ENCODE measurements at places on chromosomes 16 and 17.

DNA sequence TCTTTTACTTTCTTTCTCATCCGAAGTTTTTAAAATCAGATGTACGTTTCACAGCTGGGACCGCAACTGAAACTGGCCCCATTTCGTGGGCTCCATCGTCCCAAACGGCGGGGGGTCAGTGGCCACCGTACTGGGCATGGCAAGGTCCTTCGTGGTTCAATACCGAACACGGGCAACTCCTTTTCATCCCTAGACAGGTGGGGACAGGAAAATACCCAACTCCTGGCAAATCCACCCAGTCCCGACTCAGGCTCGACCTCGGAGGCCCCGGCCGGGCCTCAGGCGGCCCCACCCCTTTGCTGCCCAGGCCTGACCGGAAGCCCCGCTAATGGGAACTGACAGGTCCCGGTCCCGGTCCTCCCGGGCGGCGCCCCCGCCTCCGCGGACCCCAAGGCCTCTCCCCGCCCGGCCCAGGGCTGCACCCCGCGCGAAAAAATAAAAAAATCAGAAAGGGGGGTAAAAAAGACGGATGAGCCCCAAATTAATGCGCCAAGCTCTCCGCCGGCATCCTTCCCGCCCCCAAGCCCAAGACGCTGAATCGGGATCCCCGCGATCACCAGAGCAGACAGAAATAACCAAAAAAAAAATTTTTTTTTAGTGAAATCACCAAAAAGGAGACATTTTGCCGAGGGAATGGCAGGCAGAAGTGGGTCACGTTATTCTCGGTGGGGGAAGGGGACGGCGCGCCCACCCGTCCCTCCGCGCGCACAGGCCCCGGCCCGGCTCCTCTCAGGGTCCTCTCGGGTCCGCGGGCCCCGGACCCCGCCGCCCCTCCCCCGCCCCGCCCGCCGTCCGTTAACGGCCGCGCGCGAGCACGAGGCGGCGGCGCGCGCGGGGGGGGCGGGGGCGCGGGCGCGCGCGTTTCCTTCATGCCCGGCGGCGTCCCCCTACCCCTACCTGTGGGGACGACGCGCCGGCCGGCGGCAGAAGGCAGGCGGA, 562 bp downstream of the ZC3H7A start:
- DNase-seq, result peak; percentile 43

GRCh38 chr16:74034862-74035261, 261.8 kb upstream of the PSMD7 start:
- no peak for DNase-seq

- no peak for DNase-seq
Measured at GRCh38 chr17:1997289-1997926, 27.7 kb downstream of the RTN4RL1 start.

- DNase-seq, result peak; percentile 31
Measured at GRCh38 chr16:78800523-78800922, 701.1 kb downstream of the WWOX start.

- peak; percentile 63 for DNase-seq
Measured at GRCh38 chr17:9115214-9116191, 94.2 kb downstream of the NTN1 start.

GRCh38 chr17:63490329-63490728, 13.5 kb downstream of the ACE start:
- DNase-seq, result no peak

DNA sequence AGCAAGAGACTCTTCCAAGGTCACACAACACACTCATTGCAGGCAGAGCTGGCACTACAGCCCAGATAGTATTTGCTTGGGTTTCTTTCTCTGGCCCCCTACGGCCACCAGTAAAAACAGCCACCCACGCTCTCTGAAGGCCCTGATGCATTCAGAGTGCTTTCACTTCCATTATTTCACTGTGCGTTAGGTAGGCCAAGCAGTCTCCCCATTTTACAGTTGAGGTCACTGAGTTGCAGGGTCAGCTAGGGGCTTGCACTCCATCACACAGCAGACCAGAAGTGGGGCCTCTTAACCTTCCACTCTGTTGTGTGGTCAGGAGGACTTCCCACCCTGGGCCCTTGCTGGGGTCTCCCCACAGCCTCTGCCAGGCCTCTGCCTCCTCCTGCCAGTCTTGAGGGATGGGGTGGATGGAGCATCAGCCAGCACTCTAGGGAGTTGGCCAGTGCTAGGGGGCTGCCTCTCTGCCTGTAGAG, 2.5 kb downstream of the TBX21 start:
- DNase-seq, result peak; percentile 44

DNA sequence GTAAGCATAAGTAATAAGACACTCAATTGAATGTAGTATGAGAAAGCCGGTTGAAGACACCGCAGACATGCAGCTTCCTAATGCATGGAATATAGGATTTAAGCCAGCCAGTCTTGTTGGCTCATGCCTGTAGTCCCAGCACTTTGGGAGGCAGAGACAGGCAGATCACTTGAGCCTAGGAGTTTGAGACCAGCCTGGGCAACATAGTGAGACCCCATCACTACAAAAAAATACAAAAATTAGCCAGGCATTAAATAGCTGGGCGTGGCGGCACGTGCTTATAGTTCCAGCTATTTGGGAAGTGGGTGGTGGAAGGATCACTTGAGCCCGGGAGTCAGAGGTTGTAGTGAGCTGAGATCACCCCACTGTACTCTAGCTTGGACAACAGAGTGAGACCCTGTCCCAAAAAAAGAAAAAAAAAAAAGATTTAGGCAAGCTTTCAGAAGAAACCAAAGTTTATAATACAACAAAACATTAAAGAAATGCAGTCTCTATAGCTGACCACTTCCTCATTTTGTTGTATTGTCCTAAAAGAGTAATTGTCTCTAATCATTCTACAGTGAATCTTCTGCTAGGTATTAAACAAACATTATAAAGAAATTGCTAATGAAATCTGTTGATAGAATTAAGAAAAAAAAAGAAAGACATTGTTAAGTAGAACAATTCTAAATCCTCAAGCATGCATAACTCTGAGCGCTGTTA, 68.6 kb upstream of the KIFC3 start:
- DNase-seq, result no peak

- no peak for DNase-seq
Measured at GRCh38 chr17:72884066-72884465, 208.4 kb downstream of the SLC39A11 start.

- DNase-seq, result no peak
Measured at GRCh38 chr16:74296104-74296431, 546 bp upstream of the PSMD7 start.

GRCh38 chr17:74458835-74459234, 7.6 kb upstream of the CD300A start:
- DNase-seq, result no peak

All from T-helper 2 cell treated with Interferon-gamma antibody and Interleukin-4, amounts not matched to agents 5 μg/mL and 100 μg/mL, for 36 hours (primary cell).